OCI-M1 (cell line): ENCODE measurements at places on chromosomes 3 and 15.

DNA sequence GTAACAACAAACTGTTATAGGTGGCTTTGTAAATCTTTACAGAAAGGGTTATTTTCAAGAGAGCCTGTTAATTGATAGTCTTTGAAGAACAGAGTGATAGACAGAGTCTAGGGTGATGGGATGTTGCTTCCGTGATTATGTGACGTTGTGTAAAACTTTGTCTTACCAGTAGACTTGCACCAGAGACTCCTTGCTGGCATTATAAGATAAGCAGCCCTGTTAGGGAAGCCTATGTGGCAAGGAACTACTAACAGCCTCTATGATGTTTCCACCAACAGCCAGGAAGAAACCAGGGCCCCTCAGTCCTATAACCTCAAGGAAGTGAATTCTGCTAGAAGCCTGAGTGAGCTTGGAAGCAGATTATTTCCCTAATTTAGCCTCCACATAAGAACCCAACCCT is 18.9 kb downstream of the STT3B start:
- DNase-seq, result no peak

- no peak for DNase-seq
These were observed 47.8 kb upstream of the VPS8 start for GRCh38 chr3:184764191-184764590.

GRCh38 chr15:89361451-89362202 is 27.0 kb upstream of the POLG start:
- DNase-seq, result peak; percentile 64

DNA sequence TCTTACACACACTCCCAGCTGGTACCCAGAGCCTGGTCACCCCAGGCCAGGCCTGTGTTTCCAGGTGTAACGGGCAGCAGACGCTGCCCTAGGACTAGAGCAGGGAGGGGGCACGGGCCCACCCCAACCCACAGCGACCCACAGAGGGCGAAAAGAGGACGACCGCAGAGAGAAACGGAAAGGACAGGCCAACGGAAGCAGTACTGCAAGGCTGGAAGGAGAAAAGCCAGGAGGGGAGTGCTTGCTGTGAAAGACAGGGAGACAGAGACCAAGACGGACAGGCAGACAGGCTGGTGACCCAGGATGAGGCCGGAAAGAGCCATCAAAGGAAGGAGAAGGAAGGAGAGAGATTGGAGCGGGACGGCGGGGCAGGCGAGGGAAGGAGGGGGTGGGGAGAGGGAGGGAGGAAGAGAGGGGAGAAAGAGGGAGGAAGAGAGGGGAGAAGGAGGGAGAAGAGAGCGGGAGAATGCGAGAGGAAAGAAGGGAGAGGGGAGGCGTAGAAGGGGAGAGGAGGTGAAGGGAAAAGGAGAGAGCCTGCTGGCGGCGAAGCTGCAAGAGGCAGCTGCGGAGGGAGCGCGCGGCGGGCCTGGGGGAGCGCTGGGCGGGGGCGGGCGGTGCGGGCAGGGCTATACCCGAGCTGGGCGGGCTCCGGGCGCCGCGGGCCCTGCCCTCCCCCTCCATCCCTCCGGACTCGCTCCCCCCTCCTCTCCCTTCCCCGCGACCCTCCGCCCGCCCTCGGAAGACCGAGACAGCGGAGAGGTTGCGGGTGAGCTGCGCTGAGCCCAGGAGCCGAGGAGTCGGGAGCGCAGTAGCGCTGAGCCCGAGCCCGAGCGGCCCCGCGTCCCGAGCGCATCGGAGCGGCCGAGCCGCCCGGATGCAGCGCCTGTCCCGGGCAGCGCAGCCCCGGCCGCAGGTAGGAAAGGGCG is at the start of gene SLC6A1:
SLC6A1 (plus strand) TSS at position 732 of the 926 bp plus-strand sequence. CDS start 24,464 bp downstream, outside the sequence.
- DNase-seq, result no peak

DNA sequence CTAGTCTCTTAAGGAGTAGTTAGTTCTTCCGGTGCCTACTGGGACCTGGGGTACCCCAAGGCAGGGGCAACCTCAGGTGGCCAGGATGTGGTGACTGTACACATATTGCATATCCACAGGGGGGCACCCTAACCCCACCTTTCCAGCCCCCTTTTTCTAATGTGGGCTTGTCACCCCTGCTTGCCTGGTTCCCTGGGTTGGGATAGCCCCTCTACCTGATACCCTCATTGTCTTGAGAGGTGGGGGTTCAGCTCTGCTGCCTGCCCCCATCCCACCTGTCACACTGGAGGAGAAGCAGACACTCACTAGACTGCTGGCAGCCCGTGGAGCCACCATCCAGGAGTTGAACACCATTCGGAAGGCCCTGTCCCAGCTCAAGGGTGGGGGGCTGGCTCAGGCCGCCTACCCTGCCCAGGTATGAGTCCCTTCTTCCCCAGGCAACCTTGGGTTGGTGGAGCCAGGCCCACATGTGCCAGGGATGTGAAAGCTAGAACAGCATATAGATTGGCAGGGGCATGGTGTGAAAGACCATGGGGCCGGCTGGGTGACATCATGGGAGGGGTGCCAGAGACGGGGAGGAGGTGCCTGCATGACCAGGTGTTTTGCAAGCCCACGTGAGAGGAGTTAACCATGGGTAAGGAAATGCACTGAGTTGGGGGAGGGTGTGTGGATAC is 4.0 kb downstream of the GLYCTK start:
- peak; percentile 55 for DNase-seq

DNA sequence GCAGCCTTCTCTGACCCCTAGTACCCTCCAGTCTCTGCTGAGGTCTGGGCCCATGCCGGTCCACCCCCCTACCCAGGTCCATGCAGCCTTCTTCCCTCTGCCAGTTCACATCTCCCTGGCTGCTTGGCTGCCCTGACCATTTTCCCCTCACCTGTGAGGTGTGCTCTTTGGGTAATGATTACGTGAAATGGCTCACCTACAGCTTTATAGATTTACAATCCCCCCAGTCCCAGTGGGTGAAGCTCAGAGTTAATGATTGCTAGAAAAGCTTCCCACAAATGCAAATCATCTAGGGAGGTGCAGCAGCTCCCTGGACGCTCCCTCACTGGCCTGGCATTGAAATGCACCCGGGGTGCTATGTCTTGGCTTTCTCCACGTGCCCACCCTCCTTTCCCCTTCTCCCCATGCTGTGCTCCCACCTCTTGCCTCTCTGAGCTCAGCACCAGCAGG is 18.7 kb downstream of the PAQR5 start:
- no peak for DNase-seq

DNA sequence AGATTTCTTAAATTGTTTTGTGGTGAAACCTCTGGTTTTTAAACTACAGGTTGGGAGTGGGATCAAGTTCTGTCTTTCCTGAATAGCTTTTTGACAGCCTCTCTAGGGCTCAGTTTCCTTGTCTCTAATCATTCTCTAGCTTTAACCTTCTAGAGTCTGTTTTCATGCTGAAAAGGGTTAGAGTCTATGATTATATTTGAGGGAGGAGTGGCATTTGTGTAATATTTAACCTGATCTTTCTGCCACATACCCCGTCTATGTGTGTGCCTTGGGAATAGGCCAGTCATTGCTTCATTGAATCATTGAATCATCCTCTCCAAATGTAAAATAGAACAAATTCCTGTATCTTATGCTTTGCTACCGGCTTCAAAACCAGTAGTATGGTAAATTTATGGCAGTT is 204.9 kb downstream of the KLHL25 start:
- no peak for DNase-seq

DNA sequence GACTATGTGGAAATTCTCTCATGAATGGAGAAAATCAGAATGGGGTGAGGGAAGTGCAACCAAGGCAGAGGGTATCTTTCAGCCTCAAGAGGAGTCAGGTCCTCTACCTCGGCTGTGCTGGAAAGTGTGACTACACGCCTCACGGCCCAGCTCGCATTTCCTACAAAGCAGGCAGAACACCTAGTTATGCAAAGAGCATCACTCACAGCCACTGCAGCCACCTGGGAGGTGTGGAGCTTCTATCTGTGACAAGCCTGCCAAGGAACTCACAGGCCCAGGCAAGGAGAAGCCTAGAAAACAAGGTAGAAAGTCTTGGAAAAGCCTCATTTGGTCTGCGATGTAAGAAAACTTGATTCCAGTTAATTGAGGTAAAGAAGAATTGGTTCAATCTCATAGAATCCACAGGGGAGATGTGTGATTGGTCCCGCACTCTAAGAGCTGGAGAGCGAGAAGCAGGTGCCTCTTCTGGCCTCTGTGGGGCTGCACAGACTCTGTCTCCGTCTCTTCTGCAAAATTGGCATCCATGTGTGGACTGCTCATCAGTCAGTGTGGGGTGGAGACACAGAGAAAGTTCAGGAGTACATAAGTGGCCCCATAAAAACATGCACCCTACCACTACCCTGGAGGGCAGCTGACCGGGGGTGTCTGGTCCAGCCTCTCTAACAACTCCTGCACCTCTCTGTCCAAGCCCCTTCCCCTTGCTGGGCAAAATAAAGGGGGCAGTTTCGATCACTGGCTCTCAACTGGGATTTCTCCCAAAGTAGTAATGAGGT is 76.8 kb downstream of the TAMM41 start:
- DNase-seq, result no peak
